ENCODE measurements at places on chromosomes 7 and 10.

- no peak for DNase-seq
These were observed 24.5 kb downstream of the HHEX start for GRCh38 chr10:92714152-92714845.

GRCh38 chr10:88540351-88540750 lies 42.8 kb downstream of the RNLS start:
- DNase-seq: no peak

- no peak for DNase-seq
These were observed 2.6 kb downstream of the IFIT2 start for GRCh38 chr10:89304446-89304845.

DNA sequence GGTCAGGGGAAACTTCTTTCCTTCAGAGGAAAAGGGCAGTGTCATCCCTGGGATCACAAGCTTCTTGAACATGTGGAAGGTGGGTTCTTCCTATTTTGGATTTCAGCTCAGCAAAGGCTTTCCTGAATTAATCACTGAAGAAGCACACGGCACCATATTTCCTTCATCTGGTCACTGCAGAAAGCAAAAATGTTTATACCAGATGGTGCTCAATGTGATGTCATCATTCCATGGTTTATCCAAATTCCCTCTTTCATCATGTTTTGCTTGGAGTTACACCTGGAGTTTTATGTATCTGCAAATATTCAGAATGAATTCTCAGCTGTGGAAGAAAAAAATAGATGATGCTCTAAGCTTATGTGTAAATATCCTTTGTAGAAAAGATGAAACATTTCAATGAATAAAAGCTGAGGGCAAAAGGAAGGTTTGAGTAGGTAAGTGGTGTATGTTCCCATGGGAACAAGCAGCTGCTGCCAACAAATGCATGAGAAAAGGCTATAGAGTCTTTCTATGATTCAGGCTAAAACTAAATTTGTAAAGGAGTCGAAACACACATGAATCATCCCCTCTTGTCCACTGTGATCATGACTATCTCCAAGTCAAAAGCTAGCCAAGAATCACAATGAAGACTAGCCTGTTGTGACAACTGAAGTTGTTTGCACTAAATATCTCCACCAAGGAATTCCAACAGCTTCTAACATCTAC lies 26.9 kb upstream of the BPGM start:
- DNase-seq: no peak

DNA sequence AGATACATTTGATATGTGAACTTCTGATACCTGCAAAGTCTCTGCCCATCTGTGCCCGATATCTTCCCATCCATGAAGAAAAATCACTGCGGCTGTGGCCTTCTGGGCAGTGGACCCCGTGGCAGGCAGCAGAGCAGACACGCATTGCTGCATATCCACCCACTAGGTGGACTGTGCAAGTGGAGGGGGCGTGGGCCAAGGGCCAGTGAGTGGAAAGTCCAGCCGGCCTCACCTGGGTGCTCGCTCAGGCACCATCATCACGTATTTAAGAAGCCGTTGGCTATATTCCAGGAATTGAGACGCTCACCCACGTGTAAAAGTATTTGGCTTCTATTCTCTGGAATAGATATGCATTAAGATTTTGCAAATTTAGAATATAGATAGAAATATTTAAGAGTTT lies 30.8 kb upstream of the SLC13A1 start:
- no peak for DNase-seq

GRCh38 chr7:24884401-24884800 lies 95.6 kb downstream of the OSBPL3 start:
- no peak for DNase-seq

- no peak for DNase-seq
These were observed 1221.5 kb upstream of the SORCS1 start for GRCh38 chr10:108385963-108386362.

GRCh38 chr7:78212476-78213060 lies 414.0 kb downstream of the PHTF2 start:
- no peak for DNase-seq

DNA sequence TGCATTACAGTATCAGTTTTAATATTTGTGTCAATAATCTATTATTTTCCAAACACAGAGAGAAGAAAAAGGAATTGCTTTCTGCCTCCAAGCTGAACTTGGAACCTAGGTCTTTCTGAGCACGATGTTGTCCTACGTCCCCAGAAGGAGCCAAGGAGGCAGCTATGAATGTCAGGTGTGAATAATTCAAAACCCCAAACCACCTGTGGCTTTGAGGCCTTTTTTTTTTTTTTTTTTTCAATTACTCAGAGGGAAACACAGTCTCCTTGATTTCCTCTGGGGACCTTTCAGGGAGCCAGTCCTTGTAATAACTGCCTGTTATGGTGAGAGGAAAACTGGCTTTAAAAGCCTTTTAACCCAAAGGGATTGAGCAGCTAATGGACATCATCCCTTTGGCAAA lies 8.3 kb downstream of the GPR85 start:
- DNase-seq: no peak

DNA sequence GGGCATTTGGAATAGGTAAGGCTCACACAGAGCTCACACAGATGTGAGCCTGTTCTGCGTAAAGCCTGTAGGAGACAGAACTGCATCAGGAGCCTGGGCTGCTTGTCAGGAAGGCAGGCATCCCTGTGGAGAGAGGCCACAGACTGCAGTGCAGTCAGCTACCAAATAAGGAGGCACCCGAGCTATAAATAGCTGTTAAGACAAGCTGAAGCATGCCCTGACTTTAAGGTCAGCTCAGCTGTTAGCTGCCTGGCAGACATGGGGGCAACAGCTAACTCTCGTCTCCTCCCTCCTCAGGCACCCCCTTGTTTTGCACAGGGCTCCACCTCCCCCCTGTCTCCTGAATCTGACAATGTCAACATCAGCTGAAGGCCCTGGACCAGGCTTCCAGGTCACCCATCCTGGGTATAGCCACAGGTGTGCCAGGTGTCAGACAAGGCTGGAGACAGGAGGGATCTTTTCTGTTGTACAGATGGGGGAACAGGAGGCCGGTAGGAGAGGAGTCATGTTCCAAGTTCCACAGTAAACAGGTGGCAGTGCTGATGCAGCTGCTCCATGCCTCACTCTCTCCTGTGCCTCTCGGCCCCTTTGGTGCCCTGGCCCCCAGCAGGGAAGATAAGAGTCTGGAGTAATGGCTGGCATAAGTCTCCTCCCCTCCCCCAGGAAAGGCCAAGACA lies 27.6 kb upstream of the MKRN1 start:
- DNase-seq: no peak

- no peak for DNase-seq
These were observed 74.1 kb downstream of the HYCC1 start for GRCh38 chr7:22939842-22940241.

DNA sequence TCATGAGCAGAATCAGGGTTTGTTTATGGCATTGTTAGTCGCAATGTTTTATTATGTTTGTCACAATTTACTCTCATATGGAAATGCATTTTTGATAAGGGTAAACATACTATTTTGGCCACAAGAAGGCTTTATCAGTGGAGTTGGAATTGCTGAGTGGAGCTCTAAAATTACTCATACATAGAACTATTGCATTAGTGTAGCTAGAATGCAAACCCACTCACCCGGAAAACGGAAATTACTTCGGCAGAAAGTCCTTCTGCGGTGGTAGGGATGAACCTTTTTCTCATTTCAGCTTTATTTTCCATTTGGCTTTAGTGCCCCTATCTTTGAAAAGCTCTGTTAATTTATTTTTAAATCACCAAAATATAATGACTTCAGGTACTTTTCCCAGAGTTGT lies 42.8 kb upstream of the NPY start:
- DNase-seq: no peak

GRCh38 chr7:139044813-139045794 lies 9.3 kb upstream of the ZC3HAV1L start:
- DNase-seq: no peak

GRCh38 chr7:103805346-103805745 lies 184.1 kb downstream of the RELN start:
- DNase-seq: no peak

Data from activated naive CD8-positive, alpha-beta T cell treated with anti-CD3 and anti-CD28 coated beads, Interleukin-2, amount 10 ng/mL, durations not matched to agents 7 days and 5 days (primary cell).